Fibroblast of skin of back (primary cell): ENCODE measurements at places on chromosomes 2 and 18.
A peak's percentile ranks its signal among the peaks of the same experiment; 100 is the strongest.

- peak; percentile 74 for DNase-seq
These were observed 487.2 kb upstream of the RAB12 start for GRCh38 chr18:8121942-8122480.

DNA sequence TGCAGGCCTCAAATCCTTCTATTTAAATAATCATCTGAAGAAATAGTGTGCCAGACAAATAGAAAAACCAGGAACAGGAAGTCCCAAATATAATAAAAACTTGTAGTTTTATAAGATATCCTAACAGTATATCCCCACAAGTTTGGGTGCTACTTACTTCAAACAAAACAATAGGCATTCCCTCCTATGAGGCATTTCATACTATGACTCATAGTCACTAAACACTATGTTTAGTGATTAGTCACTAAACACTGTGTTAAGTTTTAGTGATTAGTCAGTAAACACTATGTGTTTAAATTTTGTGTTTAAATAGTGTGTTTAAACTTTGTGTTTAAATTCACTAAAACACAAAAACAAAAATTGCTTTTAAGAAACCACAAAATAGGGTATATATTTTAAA lies 407.0 kb upstream of the CDH19 start:
- DNase-seq = peak; percentile 32

DNA sequence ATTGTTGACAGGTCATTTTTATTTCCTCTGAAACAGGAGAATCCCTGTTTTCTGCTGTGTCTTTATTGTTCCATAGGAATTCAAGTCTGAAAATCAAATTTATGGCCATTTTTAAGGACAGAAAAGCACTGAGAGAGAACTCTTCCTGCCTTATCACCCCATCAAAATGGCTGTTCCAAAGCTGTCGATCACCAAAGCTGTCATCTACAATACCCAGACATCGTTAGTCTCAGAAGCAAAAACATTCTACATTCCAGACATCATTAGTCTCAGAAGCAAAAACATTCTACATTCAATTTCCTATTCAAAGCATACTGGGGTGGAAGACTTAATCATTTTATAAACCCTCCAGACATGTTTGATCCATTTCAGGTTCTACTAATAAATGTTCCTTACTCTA lies 44.4 kb downstream of the SCRN3 start:
- no peak for DNase-seq

- no peak for DNase-seq
These were observed 66.4 kb downstream of the KCNG2 start for GRCh38 chr18:79864006-79864725.

DNA sequence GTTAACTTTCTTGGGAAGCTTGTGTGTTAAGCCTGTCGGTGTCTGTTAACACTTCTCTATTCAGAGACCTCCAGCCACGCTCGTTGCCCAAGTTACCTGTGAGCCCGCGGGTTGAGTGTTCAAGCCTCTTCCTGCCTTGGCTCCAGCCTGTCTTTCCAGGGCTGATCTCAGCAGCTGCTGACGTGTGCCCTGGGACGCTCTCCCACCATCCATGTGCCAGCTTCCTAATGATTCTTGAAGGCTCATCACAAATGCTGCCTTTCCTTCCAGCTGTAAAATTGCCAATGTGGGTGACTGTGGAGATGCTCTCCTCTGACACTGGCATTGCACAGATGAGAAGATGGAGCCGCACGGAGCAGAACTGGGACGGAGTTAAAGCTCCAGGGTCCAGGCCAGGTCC lies 6.1 kb downstream of the RNF144A start:
- DNase-seq = no peak

- DNase-seq = no peak
These were observed 36.8 kb upstream of the RIOK3 start for GRCh38 chr18:23416298-23416697.

DNA sequence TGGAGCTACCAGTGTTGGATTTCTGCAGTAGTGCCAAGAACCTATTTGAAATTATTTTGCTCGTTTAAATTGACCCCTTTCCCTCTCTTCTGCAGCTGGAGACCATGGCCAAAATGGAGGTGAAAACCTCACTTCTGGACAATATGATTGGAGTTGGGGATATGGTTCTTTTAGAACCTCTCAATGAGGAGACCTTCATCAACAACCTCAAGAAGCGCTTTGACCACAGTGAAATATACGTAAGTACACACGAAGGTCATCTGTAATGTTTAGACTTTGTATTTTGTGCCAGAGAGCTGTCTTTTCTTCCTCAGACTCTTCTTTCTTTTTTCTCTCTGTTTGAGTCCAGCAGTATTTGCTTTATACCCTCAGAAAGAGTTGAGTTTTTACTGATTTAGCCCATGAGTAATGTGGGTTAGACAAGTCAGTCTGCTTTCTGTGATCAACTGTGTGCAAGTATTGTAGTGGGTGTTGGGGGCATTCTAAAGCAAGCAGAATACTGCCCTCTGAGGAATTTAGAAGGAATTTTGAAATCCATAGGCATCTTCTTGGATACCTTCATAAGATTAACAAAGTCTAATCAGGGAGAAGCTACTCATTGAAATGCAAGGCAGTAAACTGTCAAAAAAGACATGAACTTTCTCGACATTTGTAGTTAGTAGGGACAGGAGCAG lies 31.7 kb downstream of the MYO1B start:
- DNase-seq = peak; percentile 41

DNA sequence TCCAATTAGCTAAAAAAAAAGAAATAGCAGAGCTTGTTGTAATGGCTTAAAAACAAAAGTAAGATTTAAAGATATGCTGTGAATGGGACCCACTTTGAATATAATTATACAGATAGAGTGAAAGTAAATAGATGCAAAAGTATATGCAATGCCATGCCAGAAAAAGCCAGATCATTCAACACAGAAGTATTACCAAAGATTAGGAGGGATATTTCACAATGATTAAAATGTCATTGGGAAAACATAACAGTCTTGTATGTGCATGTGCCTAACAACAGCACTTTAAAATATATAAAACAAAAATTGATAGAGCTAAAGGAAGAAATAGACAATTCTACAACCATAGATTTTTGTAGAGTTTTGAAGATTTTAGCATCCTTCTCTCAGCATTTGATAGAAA lies 19.9 kb upstream of the SIGLEC15 start:
- no peak for DNase-seq

DNA sequence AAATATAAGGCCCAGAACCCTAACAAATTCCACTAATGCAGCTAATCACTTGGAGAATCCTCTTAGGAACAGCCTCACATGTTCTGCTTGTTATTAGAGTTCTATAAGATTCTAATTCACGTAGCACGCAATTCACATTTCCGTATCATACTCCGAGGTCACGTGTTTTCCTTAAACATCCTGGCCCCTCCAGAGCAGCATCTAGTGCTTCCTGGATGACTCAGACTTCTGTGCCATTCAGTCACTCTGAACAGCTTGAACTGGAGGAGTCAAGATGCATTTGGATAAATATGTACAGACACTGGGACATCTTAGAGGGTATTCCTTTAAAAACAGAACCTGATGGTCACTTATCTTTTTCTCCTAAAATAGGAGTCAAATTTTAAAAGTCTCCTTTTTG lies 156.5 kb downstream of the MYO5B start:
- peak; percentile 49 for DNase-seq

DNA sequence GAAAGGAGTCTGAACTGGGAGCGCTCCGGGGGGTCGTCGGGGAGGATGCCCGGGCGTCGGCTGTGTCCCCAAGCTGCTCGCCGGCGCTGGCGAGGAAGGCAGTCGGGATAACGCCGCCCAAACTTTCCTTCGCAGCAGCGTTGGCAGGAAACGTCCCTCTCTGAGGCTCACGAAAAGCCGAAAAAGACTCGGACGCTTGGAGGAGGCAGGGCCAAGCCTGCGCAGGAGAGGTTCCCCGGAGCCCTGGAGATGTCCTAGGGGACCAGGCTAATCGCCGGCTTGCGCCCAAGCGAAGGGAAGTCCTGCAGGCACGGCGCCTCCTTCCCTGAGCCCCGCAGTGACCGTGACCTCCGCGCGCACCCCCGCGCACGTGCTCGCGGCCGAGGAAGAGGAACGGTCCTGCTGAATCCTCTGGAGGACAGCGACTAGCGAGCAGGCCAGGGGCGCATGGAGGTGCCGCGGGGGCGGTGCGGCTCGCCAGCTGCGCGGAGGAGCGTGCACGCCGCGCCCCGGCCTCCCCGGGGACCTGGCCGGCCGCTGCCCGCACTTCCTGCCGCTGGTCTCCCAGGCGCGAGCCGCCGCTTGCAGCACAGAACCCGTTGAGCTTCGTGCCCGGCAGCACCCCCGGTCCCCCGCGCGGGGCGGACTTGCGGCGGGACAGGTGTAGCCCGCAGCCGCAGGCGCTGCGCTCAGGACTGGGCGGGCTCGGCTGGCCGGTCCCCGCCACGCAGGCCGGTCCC lies at the start of gene SH3RF3:
TSS of gene SH3RF3 (plus strand) at position 590 of the 740 bp plus-strand sequence.
- DNase-seq = peak; percentile 65

GRCh38 chr18:36744261-36744876 lies 84.4 kb downstream of the TPGS2 start:
- peak; percentile 33 for DNase-seq

GRCh38 chr2:114685102-114685501 lies 242.7 kb downstream of the DPP10 start:
- no peak for DNase-seq

DNA sequence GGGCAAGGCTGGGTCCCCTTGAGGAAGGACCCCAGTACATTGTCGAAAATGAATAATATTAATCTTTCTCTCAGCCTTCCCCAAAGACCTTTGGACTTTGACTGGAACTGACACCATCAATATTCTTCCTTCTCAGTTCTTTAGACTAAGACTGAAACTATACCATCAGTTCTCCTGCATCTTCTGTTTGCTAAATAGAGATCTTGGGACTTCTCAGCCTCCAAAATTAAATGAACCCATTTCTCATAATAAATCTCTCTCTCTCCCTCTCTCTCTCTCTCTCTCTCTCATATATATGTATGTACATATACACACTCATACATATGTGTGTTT lies 39.7 kb upstream of the VRK2 start:
- DNase-seq = no peak

DNA sequence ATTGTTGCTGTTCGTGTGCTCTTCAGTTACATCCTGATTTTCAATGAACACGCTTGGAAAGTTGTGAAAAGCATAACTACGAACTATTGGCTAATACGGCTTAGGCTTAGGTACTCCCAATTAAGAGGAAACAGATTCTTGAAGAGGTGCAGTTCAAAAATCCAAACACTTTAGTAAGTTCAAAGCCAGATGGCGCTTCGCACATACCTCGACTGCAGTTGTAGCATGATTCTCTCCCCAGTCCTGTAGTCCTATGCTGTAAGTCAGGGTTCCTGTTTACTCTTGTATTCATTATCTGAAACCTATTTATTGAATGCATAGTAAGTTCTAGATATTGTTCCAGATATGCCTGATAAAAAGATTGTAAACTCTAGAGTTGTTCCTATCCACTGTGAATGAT lies 165.2 kb downstream of the TRIB2 start:
- DNase-seq = no peak

GRCh38 chr2:159635006-159635789 lies 18.9 kb upstream of the BAZ2B start:
- DNase-seq = peak; percentile 25

DNA sequence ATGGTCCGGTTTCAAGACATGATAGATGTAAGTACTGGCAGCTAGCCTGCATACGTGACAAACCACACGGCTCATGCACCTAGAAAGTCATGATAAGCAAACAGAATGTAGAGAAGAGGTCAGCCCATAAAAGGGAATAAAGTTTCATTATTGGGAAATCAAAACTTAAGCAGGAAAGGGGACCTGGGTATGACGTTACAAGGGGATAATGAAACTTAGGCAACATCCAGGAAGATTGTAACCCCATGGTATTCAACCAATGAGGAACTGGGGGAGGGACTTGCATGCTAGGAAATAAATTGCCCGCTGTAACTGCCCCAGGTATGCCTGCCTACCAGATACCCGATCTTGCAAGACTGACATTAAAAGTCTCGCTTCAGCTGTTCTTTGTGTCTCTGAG lies 1679.0 kb downstream of the SUCLG1 start:
- no peak for DNase-seq

- no peak for DNase-seq
These were observed 432.7 kb downstream of the IRS1 start for GRCh38 chr2:226366920-226367319.

- DNase-seq = no peak
These were observed 188.7 kb upstream of the APCDD1 start for GRCh38 chr18:10265560-10266333.

- peak; percentile 89 for DNase-seq
These were observed 131.2 kb upstream of the SEC11C start for GRCh38 chr18:59008302-59008974.

DNA sequence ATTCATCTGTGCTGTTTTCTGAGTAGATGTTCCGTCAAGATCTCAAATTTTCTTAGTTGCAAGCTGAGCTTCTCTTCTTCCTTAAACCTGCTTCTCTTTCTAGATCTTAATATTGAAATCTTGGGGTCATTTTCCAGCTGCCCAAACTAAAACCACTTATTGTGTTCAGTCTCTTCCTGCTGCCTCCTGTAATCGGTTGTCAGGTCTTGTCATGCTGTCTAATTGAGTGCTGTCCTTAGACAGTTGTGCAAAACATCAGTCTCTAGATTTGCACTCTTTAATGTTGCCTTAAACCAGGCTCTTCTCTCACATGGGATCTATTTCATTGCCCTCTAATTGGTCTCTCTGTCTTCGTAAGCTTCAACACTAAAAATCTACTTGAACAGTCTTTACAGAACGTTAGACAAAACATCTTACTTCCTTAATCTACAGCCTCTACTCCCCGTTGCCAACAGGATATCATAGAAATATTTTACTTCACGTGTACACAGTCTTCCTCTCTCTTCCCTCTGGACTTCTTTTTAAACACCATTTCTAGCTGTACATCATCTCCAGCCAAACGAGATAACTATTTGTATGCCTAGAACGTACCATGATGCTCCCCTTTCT lies 34.9 kb downstream of the GPD2 start:
- DNase-seq = no peak

DNA sequence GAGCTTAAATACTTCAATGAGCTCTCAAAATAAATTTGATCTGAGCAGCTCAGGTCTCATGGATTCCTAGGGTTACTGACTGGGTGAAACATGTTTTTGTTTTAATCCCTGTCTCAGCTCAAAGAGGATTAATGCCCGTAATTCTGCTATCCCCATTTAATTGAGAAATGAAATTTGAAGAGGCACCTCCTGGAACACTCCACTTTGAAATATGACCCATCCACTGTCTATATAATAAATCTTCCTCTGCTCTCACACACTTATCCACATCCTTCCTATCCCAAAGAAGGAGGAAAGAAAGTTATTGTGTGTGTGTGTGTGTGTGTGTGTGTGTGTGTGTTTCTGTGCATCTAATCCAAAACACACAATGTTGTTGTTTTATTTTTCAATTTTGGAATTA lies 2082.4 kb upstream of the PIK3C3 start:
- DNase-seq = no peak

DNA sequence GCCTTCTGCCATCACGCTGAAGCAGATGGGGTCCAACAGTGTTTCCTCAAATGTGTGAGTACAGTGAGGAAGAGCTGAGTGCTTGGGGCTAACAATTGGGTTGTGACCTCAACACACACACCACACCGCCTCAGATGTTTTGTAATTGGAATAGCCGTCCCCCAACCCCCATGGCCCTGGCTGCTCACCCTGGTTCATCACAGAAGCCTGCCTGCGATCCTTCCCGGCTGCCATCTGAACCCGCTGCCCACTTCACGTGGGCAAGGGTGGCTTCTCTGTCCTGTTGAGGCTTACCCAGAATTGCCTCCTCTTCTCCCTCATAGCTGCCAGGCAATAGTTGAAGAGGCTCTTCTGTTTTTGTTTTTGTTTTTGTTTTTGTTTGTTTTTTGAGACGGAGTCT lies 44.1 kb downstream of the TGOLN2 start:
- DNase-seq = no peak

- DNase-seq = no peak
These were observed 190.8 kb downstream of the SH3BP4 start for GRCh38 chr2:235142601-235143000.

- no peak for DNase-seq
These were observed 135.0 kb downstream of the INHBB start for GRCh38 chr2:120480903-120481445.
